Stimulated activated CD4-positive, alpha-beta T cell treated with anti-CD3 and anti-CD28 coated beads, Interleukin-1b, Interleukin-23, amount 100 ng/mL, for 1 hour (primary cell): ENCODE measurements at places on chromosomes 4 and X.

DNA sequence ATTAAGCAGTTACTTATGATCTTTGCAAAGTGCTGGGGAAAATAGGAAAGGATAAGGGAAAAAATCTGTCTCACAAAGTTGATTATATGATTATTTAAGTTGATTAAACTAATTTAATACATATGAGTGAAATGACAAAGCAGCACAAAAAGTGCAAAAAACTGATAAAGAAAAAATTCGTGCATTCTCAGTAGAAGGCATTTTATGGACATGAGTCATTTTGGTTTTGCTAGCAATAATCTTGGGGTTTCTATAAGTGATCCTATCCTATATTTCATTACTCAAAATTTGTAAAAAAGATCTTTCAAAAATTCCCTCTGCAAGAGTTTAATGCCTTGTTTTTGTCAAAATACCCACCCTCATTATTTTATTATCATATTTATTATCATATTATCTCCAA lies 224.2 kb upstream of the ANXA10 start:
- DNase-seq: no peak

GRCh38 chr4:38768968-38769394 lies 13.8 kb downstream of the TLR10 start:
- no peak for DNase-seq

DNA sequence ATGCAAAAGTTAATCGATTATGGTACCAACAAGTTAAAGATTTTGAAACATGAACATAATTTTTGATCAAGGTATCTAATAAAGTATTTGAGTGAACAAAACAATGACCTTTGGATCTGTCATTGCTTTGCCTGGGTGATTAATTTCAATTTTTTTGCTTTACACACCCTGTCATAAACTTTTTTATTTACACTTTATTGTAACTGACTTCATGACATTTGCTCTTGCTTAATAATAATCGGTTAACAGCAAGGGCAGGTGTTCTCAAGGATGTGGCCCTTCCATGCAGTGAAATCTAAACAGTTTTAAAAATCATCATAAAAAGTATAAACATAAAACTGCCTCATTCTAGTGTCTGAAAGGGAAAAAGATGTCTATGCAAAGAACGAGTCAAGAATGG lies 24.1 kb downstream of the ATOH1 start:
- no peak for DNase-seq

- DNase-seq: no peak
These were observed 1.0 kb downstream of the FAT4 start for GRCh38 chr4:125315576-125316400.
